Skeletal muscle cell (primary cell): ENCODE measurements at places on chromosomes 3 and 15.

GRCh38 chr3:127674790-127675189 lies 2.0 kb downstream of the ABTB1 start:
- no peak for DNase-seq

DNA sequence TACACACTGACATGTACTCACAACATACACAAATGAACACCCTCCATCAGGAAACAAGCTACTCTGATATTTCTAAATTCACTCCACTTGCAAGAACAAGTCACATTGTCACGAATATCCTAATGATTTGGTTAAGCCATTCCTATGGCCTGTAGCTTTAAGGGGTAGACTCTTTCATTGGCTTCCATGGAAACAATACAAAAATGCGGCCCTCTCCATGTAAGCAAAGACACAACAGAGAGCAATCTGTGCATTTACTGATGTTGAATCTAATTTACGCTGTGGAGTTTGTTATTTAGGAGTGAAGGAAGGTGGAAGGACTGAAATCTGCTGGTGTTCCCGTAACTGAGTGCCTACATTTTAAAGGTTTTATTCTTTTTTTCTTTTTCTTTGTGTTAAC lies 114.5 kb downstream of the FMN1 start:
- no peak for DNase-seq

GRCh38 chr15:98649472-98650416 lies 1.4 kb downstream of the IGF1R start:
- no peak for DNase-seq

DNA sequence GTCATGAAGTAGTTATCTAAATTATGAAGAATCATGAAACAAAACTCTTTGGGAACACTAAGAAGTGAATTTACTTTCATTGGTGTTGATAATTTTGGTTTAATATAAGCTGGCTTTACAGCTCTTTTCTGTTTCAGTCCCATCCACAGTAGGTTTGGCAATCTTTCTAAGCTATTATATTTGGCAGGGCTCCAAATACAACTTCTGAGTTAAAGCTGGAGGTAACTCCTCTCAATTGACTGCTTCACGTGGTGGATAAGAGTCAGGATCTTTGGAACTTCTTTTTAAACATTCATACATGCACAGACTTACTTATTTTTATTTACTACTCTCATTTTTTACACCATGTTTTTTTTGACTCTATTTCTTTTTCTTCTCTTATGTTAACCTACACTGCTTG lies 106.5 kb upstream of the EPHA3 start:
- DNase-seq = peak; percentile 34

DNA sequence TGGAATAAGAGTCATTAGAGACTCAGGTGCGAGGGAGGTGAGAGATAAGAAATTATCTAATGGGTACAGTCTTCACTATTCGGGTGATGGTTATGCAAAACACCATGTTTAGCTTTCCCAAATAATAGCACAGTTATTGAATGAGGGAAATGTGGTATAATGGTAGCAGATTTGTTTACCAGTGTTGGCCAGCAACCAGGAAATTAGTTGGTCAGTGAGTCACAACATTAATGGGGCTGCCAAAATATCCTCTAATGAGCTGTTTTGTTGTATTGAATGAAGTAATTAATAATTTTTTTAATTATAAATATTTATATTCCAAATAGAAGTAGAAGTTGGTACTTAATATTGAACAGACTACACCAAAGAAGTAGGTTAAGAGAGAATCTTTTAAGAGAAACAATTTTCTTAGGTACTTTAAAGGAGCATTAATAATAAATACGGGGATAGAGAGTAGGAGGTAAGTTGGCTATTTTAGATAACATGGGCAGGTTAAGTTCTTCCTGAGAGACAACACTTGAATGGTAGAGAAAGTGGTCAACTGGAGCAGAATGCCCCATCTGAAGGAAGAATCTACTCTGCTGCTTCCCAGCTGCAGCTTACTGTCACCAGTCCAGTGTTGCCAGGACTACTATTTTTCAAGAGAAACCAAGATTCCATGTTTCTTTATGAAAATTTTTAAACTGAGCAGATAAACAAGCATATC lies 218.8 kb downstream of the UBE2E2 start:
- DNase-seq = no peak
